Heart right ventricle (tissue), 16 donors: ENCODE measurements at places on chromosomes 16 and 17. TPM values are rescaled to one million over a fixed set of nuclear protein-coding genes. Genes with fewer than 3 reads are reported as not detected.

DNA sequence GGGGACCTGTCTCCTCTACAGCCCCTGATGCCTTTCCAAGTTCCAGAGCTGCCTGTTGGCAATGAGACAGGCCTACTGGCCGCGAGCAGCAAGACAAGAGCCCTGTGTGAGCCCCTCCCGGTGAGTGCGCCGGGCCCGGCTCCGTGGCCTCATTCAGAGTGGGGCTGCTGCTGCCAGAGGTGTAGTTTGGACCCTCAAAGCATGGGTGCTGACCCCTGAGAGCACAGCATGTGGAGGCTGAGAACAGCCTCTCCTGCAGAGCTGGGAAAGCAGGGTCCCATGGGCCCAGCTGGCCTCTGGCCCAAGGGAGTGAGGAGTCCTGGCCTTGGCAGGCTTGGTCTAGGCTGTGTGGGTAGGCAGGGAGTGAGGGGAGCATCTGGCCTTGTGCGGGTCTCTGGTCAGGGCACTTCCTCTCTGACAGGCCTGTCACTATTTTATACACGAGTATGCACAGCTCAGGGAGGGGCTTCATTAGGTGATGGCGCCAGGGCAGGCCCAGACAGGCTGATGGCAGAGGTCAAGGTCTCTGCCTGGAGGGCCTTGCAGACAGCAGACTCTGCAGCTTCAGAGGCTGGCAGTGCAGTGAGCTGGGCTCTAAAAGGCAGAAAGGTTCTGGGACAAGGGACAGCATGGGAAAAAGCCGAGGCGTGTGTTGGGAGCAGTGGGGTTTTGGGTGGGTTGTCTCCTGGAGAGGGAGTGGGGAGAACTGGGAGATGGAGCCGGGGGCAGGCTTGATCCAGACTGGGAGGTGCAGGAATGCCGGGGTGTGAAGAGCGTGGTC, 43.4 kb downstream of the ADCY7 start:
- no peak overlapping the region for H3K27ac ChIP-seq
- no peak for DNase-seq
- no peaks in the 10 kb centered on the region for H3K27me3 ChIP-seq
- H3K4me3 ChIP-seq, result no peak overlapping the region

DNA sequence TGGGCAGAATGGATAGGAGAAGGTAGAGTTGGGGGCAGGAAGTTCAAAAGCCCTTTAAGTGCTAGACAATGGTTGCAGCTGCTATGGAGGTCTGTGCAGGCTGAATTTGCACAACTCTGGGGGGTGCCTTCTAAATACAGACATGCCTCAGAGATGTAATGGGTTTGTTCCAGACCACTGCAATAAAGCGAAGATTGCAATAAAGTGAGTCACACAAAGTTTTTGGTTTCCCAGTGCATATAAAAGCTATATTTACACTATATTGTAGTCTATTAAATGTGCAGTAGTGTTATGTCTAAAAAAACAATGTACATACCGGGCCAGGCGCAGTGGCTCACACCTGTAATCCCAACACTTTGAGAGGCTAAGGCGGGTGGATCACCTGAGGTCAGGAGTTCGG, 60.5 kb upstream of the MYOCD start:
- DNase-seq, result no peak
- no peak overlapping the region for H3K4me3 ChIP-seq
- H3K36me3 ChIP-seq, result no peaks in the 10 kb centered on the region

DNA sequence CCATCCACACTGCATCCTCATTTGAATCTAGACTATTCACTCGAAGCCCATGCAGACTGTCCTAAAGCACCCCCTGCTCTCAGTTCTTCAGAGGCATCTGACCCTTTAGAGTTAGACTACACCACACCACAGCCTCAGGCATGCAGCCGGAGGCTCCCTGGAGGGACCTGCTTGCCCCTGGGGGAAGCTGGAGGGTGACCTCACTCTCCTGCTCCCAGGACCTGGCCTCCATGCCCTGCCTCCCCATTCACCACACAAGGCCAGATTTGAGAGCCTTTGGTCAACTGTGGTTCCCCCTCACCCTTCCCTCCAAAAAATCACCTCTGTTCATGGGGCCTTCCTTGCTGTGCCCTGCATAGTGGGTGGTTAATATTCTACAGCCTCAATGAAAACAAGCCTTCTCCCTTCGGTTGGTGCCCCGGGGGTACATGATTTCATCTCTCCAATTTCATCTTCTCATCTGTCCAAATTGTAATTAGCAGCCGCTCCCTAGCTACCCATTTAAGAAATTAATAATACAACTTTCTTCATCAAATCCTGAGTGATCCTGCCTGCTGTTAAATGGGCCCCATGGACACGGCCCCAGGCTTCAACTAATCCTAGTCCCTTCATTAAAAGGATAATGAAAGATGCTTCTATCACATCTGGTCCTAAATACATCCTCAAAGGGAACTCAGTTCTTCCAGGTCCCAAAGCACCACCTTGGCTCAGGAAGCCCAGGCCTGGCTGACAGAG, 24.4 kb downstream of the ABCC12 start:
- no peak for DNase-seq
- H3K27me3 ChIP-seq, result no peaks in the 10 kb centered on the region
- no peak overlapping the region for H3K27ac ChIP-seq
- H3K4me1 ChIP-seq, result no peaks in the 10 kb centered on the region
- H3K36me3 ChIP-seq, result no peaks in the 10 kb centered on the region

DNA sequence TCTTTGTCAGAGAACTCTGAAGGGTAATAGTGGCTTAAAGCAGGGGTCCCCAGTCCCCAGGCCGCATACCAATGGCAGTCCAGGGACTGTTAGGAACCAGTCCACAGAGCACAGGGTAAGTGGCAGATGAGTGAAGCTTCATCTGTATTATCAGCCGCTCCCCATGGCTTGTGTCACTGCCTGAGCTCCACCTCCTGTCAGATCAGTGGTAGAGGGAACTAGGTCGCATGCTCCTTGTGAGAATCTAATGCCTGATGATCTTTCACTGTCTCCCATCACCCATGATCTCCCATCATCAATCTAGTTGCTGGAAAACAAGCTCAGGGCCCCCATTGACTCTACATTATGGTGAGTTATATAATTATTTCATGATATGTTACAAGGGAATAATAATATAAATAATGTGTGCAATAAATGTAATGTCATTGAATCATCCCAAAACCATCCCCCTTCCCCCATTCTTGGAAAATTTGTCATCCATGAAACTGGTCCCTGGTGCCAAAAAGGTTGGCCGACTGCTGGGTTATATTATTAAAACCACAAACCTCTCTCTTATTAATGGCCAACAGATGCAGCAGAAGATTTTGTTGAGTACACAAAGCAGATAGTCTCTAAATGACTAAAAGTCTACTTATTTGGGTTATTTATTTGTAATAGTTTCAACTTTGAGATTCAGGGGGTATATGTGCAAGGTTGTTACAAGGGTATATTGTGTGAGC, 782.7 kb downstream of the CDH11 start:
- no peak for DNase-seq
- no peak overlapping the region for H3K4me3 ChIP-seq
- H3K27ac ChIP-seq, result no peak overlapping the region
- H3K27me3 ChIP-seq, result no peaks in the 10 kb centered on the region
- H3K4me1 ChIP-seq, result no peaks in the 10 kb centered on the region
- no peaks in the 10 kb centered on the region for H3K36me3 ChIP-seq

DNA sequence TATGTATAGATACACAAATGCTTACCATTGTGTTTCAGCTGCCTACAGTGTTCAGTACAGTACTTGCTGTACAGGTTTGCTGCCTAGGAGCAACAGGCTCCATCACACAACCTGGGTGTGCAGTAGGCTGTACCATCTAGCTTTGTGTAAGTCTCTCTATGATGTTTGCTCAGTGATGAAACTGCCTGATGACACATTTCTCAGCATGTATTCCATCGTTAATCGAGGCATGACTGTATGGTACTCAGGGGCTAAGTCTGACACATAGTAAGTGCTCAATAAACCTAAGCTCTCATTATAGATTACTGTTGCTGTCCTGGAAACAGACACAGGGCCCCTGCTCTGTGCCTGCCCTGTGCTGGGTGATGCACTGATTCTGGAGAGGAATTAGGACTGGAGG, 18.1 kb downstream of the KCNJ12 start:
- no peak for DNase-seq
- H3K4me1 ChIP-seq, result no peaks in the 10 kb centered on the region
- H3K27me3 ChIP-seq, result no peaks in the 10 kb centered on the region
- no peak overlapping the region for H3K4me3 ChIP-seq
- H3K36me3 ChIP-seq, result no peaks in the 10 kb centered on the region
- no peak overlapping the region for H3K27ac ChIP-seq

- DNase-seq, result no peak
- H3K27ac ChIP-seq, result no peak overlapping the region
- H3K27me3 ChIP-seq, result no peaks in the 10 kb centered on the region
- H3K4me1 ChIP-seq, result no peaks in the 10 kb centered on the region
- no peaks in the 10 kb centered on the region for H3K36me3 ChIP-seq
- H3K4me3 ChIP-seq, result no peak overlapping the region
Observed at GRCh38 chr17:35299135-35299534, 56.3 kb downstream of the SLFN5 start.

DNA sequence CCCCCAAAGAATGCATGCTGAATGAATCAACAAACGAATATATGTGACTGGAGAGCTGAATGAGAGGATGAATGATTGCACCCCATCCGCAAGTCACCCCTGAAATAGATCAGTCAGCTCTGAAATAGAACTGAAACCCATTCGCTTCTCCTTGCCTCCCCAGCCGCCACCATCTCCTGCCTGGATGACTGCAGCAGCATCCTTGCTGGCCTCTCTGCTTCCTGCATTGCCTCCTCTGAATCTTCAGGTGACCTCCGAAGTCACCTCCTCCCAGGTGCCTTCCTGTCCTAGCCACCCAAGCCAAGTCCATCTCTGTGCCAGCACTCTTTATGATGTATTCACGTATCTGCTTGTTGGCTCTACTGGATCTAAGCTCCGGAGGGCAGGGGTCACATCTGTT, 288.3 kb downstream of the CPPED1 start:
- DNase-seq, result no peak
- H3K4me1 ChIP-seq, result peaks cover 23% of the 10 kb centered on the region
- H3K4me3 ChIP-seq, result no peak overlapping the region
- H3K27ac ChIP-seq, result no peak overlapping the region

- no peak overlapping the region for H3K4me3 ChIP-seq
- no peak overlapping the region for H3K27ac ChIP-seq
- no peaks in the 10 kb centered on the region for H3K36me3 ChIP-seq
- H3K27me3 ChIP-seq, result no peaks in the 10 kb centered on the region
- DNase-seq, result peak; percentile 29
Observed at GRCh38 chr17:10614536-10615155, 42.5 kb downstream of the MYH3 start.

GRCh38 chr17:61317779-61318178, 81.9 kb upstream of the TBX2 start:
- peaks cover 14% of the 10 kb centered on the region for H3K4me1 ChIP-seq
- no peak overlapping the region for H3K27ac ChIP-seq
- no peak overlapping the region for H3K4me3 ChIP-seq
- no peak for DNase-seq

GRCh38 chr17:20028443-20028842, 19.3 kb downstream of the SPECC1 start:
- H3K4me1 ChIP-seq, result peaks cover 14% of the 10 kb centered on the region
- H3K4me3 ChIP-seq, result no peak overlapping the region
- no peaks in the 10 kb centered on the region for H3K36me3 ChIP-seq
- no peaks in the 10 kb centered on the region for H3K27me3 ChIP-seq
- DNase-seq, result no peak

- H3K27me3 ChIP-seq, result no peaks in the 10 kb centered on the region
- H3K4me3 ChIP-seq, result no peak overlapping the region
- no peak overlapping the region for H3K27ac ChIP-seq
Observed at GRCh38 chr17:83185023-83186002, 105.9 kb downstream of the METRNL start.

DNA sequence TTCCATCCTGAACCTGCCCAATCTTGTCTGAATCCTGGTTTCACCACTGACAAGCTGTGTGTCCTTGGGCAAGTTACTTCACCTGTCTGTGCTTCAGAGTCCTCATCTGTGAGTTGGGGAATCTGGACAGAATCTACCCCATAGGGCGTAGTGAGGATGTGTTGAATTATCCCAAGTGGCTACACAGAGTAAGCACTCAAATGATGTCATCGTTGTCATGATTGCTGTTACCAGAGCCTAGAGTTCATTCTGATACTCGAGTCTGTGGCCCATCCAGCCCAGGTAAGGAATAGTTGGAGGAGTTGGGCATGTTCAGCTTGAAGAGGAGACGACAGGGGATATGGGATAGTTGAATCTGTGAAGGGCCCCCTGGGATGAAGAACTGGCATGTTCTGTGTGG, 45.9 kb downstream of the MAPT start:
- no peaks in the 10 kb centered on the region for H3K27me3 ChIP-seq
- no peaks in the 10 kb centered on the region for H3K36me3 ChIP-seq
- DNase-seq, result no peak
- peaks cover 30% of the 10 kb centered on the region for H3K4me1 ChIP-seq

- peaks cover 7% of the 10 kb centered on the region for H3K4me1 ChIP-seq
- H3K27ac ChIP-seq, result no peak overlapping the region
- H3K36me3 ChIP-seq, result no peaks in the 10 kb centered on the region
Observed at GRCh38 chr17:57544834-57545463, 200.2 kb downstream of the CCDC182 start.

GRCh38 chr17:45048795-45049563, 2.5 kb downstream of the DCAKD start:
- DNase-seq, result no peak
- no peak overlapping the region for H3K27ac ChIP-seq
- H3K4me3 ChIP-seq, result no peak overlapping the region
- peaks cover 11% of the 10 kb centered on the region for H3K4me1 ChIP-seq

DNA sequence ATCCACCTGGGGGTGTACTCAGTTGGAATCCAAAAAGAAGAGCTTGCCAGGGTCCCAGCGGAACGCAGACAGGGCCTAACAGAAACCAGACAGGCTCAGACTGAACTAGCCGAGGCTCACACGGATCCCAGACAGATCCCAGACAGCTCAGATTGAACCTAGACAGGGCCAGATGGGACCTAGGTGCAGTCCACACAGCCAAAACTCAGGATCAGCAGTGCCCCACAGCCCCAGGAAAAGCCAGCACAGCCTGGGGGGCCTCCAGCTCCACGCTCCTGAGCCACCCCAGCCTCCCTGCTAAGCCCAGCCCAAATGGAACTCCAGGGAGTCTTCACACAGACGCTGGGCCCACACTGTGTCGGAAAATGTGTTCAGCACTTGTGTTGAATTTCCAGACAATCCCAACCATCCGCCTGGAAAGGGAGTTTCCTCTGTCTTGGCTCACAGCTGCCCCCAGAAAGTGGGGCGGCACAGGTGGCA, 7.5 kb downstream of the STX1B start:
- H3K27me3 ChIP-seq, result peaks cover 12% of the 10 kb centered on the region
- no peak for DNase-seq
- peak overlapping the region; percentile 30 for H3K27ac ChIP-seq
- peaks cover 19% of the 10 kb centered on the region for H3K4me1 ChIP-seq

DNA sequence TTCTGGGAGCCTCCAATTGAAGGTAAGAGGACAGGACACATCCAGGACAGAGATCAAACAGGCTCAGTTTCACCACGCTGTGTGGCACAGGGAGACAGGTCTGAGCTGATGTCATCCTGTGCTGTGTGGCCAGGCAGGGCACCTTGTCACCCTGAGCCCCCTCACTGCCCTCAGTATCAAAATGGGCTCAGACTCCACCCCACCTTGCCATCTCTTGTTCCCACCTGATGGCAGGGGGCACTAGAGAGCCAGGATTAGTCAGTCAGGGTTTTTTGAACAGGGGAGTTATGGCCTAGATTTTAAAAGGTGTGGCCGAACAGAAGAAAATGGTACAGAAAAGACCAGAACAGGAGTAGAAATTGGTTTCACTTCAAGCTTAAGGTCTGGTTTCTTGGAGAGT, 2.6 kb downstream of the KAT2A start:
- H3K27me3 ChIP-seq, result no peaks in the 10 kb centered on the region
- peaks cover 42% of the 10 kb centered on the region for H3K4me1 ChIP-seq
- no peak overlapping the region for H3K27ac ChIP-seq
- H3K36me3 ChIP-seq, result peaks cover 62% of the 10 kb centered on the region
- H3K4me3 ChIP-seq, result no peak overlapping the region

WNT9B gene
- 0.53 TPM for total RNA-seq

KRTAP1-5 gene
- total RNA-seq, result not detected

KRT33A gene
- total RNA-seq, result not detected

CD7 gene
- total RNA-seq, result 0.15 TPM

MYH11 gene
- total RNA-seq, result 19.3 TPM

NPIPB2 gene
- 4.1 TPM for total RNA-seq

KLHL11 gene
- total RNA-seq, result 3.7 TPM
